Right ventricle myocardium inferior (tissue), 1 donor: ENCODE measurements at places on chromosomes 2 and 18.

- no peak for DNase-seq
Observed at GRCh38 chr2:227308784-227309183, 16.3 kb upstream of the MFF start.

DNA sequence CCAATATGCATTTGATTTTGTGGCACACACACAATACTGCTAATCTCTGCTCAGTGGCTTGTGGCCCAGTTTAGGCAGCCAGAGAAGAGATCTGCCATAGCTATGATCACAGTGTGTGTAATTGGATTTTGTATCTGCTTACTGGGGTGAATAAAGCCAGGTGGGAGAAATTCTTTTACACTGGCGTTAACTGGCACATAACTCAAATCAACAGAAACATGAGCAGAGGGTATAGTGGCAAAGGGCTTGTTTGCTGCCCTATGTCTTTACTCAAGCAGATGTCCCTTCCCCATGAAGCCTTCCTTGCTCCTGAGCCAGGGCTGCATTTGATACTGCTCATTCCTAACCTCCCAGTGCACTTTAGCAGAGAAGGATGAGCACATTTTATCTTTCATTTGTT, 28.5 kb downstream of the STON1 start:
- DNase-seq: no peak

DNA sequence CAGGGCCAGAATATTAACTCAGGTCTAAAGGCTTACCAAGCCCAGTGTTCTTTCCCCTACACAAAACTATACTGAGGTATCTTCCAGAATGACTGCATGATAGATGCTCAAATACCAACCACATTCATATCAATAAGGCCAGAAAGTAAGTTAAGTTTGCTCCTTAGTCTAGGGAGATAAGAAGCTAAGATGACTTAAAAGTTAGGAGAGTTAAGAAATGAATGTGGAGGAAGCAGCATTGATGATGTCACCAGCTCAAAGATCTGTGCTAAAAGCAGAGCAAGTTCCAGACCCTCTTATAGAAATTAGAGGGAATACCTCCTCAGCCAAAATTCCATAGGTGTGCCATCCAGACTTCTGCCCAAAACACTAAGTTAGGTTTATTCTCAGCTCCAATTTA, 6.1 kb downstream of the PPP4R1 start:
- no peak for DNase-seq

DNA sequence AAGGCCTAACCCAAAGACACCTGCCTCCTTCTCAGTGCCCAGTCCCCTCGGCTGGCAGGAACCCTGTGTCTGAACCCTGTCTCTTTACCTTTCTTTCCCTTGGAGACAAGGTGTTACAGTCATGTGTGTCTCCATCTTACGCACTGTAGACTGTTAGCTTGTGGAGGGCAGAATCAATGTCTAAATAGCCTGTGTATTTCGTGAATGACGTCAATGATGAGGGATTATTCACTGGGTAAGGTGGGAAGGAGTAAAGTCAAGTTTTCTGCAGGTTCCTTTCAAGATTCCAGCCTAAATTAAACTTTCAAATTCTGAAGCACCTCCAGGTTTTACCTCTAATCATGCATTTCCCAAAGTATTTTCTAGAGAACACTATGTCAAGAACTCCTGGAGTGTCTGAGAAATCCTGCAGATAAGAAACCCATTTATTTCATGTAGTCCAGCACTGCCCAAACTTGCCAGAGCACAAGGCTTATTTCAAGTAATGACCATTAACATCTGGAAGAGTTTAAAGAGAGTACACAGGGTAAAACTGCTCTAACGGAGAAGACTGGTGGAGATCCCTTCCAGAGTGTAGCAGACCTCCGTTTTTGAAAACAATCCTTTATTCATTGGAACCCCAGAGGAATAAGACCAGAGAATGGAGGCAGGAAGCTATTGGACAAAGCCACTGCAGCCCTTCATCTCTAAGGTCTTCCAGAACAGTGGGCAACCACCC, 72.8 kb downstream of the KCNF1 start:
- no peak for DNase-seq

- DNase-seq: no peak
Observed at GRCh38 chr2:109185821-109186570, 57.0 kb downstream of the SH3RF3 start.

GRCh38 chr2:227365833-227366232, 13.3 kb downstream of the TM4SF20 start:
- DNase-seq: no peak

- no peak for DNase-seq
Observed at GRCh38 chr2:74927621-74928020, 30.8 kb upstream of the POLE4 start.

DNA sequence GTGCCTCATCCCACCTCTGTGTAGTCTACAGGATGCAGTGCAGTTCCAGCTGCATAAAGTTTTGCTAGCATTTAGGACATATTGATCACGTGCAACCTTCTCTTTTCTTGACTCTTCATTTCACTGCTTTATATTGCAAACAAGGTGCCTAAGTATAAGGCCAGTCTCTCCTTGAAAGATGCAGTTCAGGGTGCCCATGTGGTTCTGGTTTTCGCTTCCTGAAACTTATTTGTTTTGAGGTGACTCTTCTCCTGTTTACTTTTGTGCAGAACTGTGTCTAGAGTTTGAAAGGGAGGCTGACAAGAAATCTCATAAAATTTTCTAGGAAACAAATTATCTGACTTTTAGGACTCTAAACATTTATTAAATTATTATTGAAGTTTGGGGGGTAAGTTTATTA, 189.9 kb downstream of the UBE2E3 start:
- DNase-seq: no peak

GRCh38 chr18:45871431-45872084, 46.1 kb downstream of the SIGLEC15 start:
- no peak for DNase-seq

GRCh38 chr2:25788457-25788856, 89.8 kb downstream of the ASXL2 start:
- no peak for DNase-seq

DNA sequence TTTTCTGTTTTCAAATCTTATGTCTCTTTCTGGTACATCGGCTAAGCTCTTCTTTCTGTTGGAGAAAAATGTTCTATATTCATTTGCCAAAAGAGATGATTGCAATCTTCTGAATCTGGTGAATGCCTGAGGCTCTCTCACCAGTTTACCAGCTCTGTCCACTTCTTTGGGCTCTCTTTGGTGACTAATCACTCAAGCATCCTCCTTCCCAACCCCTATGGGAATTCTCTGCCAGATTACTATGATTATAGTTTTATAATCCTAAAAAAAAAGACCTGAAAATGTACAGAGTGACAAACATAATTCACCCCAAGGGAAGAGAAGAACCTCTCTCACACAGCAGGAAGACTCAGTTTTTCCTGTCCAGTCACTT, 187.3 kb downstream of the CAMKMT start:
- DNase-seq: no peak

DNA sequence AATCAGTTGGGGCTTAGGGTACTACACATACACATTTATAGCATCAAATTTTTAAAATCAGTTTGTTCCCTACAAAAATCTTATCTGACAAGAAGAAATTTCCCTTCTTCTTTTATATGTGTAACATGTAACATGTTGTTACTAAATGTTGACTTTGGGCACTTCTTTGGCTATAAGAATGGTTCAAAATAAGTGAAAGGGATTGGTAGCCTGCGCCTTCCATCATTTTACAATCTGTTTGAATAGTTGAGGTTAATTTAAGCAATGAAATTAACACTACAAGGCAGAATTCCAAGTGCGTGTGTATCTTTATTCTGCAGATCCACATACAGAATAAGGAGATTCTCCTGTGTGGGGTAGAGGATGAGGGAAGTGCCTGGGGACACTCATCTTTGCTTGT, 30.2 kb upstream of the SPP2 start:
- no peak for DNase-seq

DNA sequence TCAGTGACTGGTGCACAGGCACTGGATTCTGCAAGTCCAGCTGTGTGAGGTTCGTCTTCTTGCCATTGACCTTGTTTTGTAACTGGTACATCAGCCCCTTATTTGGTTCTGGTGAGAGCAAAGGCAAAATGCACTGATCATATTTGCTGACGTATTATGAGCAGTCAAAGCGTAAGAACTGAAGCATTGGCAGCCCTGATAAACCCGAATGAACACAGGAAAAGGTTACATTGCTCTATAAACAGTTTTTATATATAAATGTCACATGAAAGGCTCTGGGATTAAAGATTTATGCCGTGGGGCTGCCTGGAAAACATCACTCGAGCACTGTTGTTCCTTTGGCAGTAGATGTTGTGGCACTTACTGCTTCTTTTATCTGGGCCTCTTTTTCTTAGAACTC, 167.9 kb downstream of the IRS1 start:
- DNase-seq: no peak

GRCh38 chr2:220353897-220354296, 726.5 kb downstream of the SLC4A3 start:
- no peak for DNase-seq

DNA sequence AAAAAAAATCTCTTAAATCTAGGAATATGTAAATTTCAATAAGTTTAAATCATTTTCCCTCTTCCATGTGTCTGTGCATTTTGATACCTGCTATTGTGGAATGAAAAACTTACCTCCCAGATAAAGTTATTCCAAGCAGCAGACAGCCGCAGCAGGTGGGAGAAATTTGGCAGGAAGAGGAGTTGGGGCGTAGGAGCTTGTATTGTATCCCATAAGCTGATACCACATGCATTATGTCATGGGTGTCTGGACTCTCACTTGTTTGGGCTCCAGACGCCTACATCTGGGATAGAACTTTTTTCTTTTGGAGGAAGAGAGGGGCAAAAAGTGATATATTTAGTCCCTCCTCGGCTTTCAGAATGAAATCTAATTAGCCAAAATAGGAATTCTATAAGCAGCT, 59.3 kb upstream of the TCF4 start:
- DNase-seq: no peak

DNA sequence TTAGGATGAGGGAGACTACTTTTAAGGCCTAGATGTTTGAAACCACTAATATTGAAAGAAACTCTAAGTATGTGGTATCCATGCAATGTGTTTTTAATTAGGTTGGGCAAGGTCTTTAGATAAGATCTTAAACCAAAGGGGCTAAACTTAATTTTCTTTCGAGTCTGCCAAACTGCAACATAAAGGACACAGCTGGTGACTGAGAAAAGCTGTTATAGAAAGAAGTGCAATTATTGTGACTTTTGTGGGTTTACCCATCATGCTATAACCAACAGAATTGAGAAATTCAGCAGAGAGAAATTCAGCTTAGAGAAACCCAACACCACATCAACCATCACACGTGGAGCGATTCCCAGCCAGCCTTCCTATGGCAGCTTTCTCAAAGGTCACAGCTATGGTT, 119.5 kb upstream of the LMAN1 start:
- no peak for DNase-seq

DNA sequence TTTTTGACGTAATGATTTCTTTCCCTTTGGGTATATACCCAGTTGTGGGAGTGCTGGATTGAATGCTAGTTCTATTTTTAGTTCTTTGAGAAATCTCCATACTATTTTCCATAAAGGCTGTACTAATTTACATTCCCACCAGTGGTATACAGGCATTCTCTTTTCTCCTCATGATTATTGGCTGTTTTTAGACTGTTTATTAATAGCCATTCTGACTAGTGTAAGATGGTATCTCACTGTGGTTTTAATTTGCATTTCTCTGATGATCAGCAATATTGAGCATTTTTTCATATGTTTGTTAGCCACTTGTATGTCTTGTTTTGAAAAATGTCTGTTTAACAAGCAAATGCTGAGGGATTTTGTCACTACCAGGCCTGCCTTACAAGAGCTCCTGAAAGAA, 9.2 kb upstream of the CD28 start:
- DNase-seq: no peak

GRCh38 chr2:98487806-98488189, 43.1 kb downstream of the INPP4A start:
- no peak for DNase-seq

DNA sequence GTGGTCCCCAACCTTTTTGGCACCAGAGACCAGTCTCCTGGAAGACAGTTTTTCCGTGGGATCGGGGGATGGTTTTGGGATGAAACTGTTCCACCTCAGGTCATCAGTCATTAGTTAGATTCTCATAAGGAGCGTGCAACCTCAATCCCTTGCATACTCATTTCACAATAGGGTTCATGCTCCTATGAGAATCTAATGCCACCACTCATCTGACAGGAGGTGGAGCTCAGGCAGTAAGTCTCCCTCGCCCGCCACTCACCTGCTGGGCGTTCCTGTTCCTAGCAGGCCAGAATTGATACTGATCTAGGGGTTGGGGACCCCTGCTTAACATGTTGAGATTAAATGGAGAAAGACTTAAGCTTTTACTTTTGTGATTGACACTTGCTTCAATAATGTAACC, 9.9 kb downstream of the NABP1 start:
- no peak for DNase-seq

DNA sequence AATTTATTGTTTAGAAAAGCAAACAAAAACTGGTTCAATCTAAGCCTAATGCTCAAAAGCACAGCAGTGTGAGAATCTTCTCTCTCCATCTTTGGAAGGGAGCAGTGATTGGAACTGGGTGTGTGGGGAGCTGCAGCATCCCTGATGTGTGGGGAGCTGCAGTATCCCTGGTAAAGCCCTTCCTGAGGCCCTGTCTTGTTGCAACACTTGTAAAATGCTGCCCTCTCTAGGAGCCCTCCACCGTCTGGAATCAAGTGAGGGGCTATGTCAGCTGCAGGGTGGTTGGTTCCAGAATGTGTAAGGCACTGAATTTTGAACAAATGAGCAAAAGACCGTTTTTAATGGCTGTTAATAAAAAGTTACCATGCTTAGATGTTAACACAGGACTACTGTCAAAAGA, 147.7 kb upstream of the RAB12 start:
- no peak for DNase-seq

GRCh38 chr2:102474785-102475184, 1.8 kb downstream of the SLC9A4 start:
- DNase-seq: no peak

DNA sequence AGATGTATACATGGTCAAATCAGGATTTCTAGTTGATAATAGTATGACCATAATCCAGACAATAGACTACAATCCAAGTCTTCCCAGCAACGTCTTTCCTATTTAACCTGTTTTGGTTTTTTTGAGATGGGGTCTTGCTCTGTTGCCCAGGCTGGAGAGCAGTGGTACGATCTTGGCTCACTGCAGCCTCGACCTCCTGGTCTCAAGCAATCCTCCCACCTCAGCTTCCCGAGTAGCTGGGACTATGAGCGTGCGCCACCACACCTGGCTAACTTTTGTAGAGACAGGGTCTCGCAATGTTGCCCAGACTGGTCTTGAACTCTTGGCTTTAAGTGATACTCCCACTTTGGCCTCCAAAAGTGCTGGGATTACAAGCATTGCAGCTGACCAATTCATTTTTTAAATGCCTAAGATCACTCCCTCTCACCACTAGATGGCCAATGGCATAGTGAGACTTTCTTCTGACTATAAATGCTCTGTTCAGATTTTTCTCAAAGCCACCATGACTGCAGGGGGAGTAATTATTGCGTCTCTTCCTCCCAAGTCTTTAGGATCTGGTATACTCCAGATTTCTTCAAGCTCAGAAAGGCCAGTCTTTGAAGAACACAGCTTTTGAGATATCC, 47.6 kb downstream of the HNRNPLL start:
- no peak for DNase-seq

GRCh38 chr2:39264733-39265132, 21.0 kb upstream of the CDKL4 start:
- DNase-seq: no peak
